Right forelimb (tissue), 1 donor: ENCODE measurements at places on chromosomes 16 and 17.

GRCh38 chr16:70570967-70571570 lies 47.5 kb downstream of the SF3B3 start:
- DNase-seq, result no peak

DNA sequence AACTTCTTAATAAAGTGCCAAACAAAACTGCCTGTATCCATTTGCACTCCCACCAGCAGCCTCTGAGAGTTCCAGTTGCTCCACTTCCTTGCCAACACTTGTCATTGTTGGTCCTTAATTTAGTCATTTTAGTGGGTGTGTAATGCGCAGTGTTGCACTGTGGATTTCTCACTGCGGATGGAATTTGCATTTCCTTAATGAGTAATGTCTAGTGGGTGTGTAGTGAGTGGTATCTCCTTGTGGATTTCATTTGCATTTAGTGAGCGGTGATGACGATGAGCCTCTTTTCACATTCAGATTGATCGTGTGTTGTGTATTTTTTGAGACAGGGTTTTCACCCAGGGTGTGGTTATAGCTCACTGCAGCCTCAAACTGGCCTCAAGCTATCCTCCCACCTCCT lies 4.1 kb upstream of the MSLN start:
- no peak for DNase-seq

DNA sequence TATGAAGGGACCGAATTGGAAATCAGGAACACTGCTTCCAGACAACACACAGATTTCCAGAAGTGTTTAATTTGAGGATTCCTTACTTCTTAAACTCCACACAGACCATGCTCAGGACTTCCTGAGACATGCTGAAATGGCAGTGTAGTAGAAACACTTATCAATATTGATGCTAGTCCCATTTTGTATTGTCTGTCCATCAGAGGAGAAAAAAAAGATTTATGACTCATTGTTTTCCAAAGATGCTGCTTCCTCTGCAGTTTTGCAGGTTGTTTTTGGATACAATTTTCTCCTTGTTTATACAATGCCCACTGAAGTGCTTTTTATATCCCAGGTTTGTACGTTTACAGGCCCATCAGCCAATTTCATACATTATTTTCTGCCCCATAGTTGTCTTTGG lies 68.3 kb upstream of the TANC2 start:
- no peak for DNase-seq

- no peak for DNase-seq
Measured at GRCh38 chr16:68000450-68000849, 1.2 kb upstream of the DPEP2 start.

GRCh38 chr16:10419701-10420100 lies 33.8 kb downstream of the ATF7IP2 start:
- DNase-seq, result no peak

GRCh38 chr17:41519501-41520224 lies 973 bp upstream of the KRT15 start:
- no peak for DNase-seq
